Fibroblast of lung (primary cell): ENCODE measurements at places on chromosomes 11 and 22.

DNA sequence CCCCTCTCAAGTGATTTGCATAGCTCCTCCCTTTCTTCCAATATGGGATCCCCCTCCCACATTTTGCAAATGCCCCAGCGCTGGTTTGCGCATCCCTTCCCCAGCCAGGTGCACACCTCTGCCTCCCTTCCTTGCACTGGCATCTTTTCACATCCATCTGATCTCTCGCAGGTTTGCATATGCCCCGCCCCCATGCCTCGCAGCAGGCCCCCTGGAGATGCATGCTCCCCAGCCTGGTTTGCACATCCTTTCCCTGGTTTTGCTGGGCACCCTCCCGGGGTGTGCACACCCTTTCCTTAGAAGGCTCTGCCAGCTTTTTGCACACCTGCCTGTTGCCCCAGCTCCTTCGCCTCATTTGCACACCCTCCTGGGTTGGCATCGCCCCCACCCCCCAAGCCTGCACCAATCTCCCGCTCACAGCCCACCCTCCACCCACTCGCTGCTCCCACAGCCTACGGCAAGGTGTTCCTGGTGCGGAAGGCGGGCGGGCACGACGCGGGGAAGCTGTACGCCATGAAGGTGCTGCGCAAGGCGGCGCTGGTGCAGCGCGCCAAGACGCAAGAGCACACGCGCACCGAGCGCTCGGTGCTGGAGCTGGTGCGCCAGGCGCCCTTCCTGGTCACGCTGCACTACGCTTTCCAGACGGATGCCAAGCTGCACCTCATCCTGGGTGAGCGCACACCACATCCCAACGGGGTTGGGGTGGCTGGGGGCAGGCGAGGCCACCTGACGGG, 917 bp downstream of the RPS6KA4 start:
- DNase-seq, result no peak

DNA sequence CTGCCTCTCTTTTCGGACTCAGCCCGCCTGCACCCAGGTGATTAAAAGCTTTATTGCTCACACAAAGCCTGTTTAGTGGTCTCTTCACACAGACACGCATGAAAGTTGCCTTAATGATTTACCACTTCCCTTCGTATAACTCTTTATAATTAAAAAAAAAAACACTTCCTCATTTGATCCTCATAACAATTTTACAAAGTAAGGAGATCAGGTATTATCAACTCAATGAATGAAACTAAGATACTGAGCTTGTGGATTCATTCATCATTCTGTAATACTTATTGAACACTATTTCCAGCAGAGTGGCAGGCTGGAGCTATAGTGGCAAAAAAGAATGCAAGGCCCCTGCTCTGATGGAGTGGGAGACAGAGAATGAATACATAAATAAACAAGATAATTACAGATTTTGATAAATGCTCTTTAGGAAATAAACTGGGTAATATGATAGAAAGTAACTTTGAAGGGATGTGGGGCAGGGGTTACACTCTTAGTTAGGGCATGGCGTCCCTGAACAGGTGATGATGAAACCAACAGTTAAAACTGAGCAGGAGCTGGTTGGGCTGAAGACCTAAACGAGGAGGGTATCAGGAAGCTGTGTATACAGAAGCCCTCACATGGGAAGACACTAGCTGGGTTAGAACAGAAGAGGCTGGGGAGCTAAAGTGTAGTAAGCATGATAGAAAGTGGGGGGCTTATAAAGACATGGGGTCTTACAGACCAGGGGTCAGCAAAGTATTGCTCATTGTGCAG, 5.4 kb upstream of the CRTAM start:
- DNase-seq, result no peak

DNA sequence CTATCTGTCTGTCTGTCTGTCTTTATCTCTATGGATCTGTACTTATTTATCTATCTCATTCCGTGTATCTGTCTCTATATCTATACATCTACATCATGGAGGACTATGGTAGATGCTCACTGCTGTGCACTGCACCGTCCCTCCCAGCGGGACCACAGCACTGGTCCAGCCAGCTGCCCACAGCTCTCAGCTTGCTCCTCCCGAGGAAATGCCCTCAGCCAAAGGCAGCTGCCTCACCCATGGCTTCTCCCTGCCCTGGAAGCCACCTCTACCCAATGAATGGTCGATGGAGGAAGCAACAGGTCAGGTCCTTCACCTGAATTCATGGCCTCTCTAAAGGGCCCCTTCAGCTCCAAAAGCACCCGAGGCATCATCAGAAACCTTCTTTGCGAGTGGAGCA, 14.7 kb upstream of the CD81 start:
- no peak for DNase-seq

DNA sequence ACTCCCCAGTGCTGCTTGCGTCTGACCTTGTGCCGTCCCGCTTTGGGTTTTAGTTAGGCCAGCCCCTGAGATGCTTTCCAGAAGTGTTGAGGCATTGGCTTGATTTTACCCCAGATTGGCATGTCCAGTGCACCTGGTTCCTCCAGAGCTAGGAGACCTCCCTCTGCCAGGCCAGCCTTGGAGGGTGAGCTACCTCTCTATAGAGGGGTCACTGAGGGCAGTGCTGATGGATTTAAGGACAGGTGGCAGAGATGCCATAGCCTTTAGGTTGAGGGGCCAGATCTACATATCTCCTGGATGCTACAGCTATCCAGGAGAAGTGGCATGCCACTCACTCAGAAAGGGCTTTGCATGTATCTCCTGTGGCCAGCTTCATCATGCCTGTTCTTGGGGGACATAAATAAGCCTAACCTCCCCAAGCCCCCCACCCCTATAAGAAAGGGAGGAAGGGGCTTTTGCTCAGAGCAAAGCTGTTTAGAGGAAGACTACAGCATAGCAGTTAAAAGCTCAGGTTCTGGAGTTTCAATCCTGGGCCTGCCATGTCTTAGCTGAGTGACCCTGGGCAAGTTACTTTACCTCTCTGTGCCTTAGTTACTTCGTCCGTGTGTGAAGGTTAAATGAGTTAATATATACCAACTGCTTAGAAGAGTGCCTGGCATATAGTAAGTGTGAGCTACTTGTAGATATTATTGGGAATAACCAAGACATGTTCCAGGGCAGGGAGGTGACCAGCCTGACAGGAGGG, 6.4 kb downstream of the UBE2L3 start:
- DNase-seq, result no peak

DNA sequence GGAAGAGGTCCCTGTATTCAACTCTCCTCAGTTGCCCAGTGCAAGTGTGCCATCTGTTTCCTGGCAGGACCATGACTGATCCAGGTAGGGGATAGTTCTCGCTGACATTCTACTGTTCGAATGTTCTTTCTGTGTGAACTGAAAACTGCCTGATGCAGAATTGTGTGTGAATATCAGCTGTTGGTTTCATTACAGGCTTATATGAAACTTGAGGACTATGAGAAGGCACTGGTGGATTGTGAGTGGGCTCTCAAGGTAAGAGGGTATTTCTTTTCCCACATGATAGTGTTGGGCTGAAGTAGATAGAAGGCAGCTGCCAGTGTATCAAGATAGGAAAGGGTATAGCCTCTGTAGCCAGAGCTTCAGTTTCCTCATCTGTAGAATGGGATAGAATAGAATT, 15.3 kb downstream of the TTC12 start:
- no peak for DNase-seq

- DNase-seq, result no peak
These were observed 4.4 kb downstream of the KCNJ5 start for GRCh38 chr11:128895526-128895925.

DNA sequence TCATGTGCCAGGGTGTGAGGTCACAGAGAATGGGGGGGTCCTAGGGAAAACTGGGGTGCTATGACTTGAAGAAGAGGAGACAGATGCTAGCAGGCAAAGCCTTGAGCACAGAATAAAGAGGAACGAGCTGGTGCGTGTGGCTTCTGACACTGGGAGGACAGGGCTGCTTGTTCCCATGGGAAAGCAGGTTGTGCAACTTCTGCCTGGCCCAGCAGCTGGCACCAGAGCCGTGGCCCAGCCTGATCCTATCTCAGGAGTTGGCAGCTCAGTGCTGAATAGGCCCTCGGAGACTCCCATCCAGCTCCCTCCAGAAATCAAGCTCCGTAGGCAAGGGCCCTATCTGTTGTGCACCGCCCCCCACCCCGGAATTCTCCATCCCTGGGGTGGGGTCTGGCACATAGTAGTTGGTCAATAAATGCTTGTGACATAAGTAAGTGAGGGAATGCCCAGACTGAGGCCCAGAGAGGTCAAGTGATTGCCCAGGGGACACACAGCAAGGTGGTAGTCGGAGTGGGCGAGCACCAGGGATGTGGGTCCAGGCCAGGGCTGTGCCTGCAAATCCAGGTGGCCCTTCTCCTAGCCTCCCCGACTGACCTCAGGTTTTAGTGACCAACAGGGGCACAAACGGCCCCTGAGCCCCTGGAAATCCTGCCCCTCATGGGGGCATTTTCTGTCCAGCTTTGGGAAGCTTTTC, 19.5 kb upstream of the FADD start:
- no peak for DNase-seq

DNA sequence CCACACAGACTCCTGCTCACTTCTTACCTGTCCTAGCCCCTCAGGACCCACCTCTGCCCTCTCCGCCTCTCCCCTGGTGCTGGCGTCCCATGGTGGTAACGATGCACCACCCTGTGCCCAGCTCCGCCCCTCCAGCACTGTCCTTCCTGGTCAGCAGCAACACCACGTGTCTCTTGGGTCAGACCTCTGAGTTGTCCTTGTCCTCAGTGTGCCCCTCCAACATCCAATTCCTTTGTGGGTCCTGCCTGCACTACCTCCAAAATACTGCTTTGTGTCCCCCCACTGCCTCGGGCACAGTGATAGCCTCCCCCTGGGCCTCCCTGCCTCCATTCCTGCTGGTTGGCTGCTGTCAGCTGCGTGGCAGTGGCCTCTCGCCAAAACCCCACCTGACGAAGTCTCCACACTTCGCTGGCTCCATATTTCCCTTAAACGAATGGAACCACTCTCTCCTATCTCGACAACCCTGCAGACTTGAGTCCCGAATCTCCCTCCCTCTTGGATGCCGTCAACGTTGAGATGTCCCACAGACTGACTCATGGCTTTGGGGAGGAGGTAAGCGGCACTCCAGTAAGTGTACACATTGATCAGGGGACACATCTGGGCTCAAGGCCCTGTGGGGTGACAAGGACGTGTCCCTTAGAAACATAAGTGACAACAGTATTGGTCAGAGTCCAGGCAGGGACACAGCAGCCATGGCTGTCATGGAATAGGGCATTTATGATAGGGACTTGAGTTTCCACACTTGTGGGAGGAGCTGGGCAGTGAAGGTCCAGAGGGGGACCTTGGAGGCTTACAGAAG, 42.8 kb downstream of the SHISAL1 start:
- DNase-seq, result no peak

- no peak for DNase-seq
These were observed 56.8 kb upstream of the SEPTIN5 start for GRCh38 chr22:19657252-19658056.

DNA sequence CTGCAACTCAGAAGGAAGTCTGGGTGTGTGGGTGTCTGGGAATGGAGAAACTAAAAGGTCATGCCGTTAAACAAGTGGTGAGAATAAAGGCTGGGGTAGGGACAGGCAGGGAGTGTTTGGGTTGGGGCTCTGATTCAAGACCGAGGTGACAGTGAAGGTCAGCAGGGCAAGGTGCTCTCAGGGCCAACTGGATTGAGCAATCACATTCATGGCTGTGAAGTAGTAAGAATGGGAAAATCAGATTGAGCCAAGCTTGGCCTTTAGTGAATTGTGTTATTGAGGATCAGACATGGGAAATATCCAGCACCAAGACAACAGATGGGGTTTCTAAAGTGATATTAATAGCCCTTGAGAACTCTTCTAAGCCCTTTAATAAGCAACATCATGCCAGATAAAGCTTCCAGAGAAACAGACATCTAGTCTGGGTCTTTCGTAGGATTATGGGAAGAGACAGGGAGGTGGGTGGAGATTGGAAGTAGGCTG, 24.3 kb downstream of the SCN3B start:
- DNase-seq, result no peak

GRCh38 chr11:32396991-32397390, 38.3 kb downstream of the WT1 start:
- peak; percentile 41 for DNase-seq

DNA sequence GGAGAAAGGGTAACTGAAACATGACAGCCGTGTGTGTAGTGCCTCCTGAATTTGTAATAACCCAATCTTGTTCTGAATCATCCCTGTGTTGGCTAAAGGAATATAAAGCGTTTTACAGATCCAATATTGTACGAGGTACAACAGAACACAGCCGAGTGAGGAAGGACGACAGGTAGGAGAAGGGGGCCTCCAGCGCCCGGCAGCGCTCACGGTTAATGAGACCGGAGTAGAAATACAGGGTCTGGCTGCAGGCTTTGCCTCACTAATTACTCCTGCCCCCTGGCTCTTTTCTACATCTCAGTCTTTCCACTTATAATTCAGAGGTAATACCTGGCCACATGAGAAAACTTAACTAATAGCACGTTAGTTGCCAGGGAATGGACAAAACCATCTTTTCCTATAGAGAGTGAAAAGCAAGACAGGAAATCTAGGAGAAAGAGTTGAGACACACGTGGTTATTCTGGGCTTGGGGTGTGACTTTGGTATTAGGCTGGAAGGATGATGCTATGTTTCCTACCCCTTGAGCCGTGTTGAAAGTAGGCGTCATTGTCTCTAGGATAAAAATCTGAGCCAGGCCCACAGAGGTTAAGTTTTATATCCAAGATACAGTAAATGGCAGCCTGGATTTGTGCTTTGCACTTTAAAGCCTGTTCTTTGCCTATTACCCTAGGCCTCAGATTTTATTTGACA, 54.1 kb downstream of the GRIK4 start:
- no peak for DNase-seq

- DNase-seq, result no peak
These were observed 95.2 kb downstream of the MRTFA start for GRCh38 chr22:40541300-40541699.

DNA sequence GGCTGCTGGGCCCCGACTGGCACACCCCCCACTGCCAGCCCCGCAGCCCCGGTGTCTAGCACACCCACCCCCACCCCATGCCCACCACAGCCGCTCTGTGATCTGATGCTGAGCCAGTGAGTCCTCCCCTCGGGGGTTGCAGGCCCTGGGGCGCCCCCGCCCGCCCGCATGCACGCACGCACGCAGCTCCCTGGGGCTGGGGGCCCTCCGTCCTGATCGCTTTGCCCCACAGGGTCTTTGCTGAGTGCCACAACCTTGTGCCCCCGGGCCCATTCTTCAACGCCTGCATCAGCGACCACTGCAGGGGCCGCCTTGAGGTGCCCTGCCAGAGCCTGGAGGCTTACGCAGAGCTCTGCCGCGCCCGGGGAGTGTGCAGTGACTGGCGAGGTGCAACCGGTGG, 32.3 kb downstream of the MUC5B start:
- DNase-seq, result no peak

GRCh38 chr22:47059701-47060161, 297.3 kb downstream of the TBC1D22A start:
- DNase-seq, result peak; percentile 9

DNA sequence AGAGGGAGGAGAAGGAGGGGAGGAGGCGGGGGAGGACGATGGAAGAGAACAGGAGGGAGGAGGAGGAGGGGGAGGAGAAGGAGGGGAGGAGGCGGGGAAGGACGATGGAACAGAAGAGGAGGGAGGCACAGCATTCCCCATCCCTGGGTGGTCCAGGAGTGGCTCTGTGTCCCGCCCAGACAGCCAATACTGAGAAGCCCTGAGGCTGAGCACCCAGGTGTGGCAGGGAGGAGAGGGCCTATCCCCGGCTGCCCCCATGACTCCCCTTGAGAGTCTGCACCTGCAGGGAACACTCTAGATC, 717 bp downstream of the MRGPRE start:
- DNase-seq, result no peak
